ENCODE measurements at places on chromosomes 7 and 10.

DNA sequence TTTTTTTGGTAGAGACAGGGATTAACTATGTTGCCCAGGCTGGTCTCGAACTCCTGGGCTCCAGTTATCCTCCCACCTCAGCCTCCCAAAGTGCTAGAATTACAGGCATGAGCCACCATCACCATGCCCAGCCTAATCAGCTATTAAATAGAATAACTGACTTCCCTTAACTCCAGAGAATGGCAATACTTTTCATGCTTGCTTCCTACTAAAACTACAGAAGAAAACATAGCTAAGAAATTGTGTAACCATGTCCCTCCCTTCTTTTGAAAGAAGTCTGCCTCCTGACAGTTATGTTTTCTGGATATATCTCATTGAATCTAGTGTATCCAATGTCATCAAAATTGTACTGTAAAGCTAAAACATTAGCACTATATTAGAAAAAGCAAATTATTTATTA lies 95.6 kb downstream of the KMT2C start:
- no peak for DNase-seq

- DNase-seq = no peak
Measured at GRCh38 chr10:18178854-18179483, 38.7 kb downstream of the CACNB2 start.

DNA sequence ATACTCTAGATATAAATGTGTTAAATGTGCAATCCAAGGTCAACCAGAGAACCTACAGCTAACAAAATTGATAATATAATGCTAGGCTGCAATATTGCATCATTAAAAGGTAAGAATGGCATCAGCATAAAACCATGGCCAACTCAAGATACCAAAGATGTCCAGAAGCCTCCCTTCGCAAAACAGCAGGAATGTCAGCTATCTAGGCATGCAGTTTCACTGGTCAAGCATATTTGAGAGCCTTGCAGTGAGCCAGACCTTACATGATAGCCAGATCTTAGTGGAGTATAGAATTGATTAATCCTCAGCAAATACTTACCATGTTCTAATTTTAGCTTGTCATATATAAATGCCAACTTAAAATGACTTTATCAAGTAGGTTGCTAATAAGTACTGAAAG lies 138.8 kb downstream of the ZEB1 start:
- no peak for DNase-seq

- no peak for DNase-seq
Measured at GRCh38 chr7:45645141-45645969, 71.2 kb downstream of the ADCY1 start.

GRCh38 chr7:1972744-1973143 lies 260.0 kb downstream of the MAD1L1 start:
- DNase-seq = no peak

DNA sequence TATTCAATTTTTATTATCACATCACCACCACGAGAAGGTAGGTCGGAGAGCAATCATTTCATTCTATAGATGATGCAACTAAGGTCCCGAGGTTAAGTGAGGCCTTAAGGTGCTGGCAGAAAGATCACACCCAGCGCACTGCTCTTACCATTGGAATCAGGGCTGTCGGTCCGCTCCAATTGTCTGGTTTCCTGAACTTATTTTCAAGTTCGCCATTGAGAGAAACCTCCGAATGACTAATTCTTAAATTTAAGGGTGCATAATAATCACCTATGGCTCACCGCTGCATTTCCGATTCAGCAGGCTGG lies 625 bp upstream of the GSTO2 start:
- no peak for DNase-seq

GRCh38 chr7:71886046-71886445 lies 526.1 kb downstream of the CALN1 start:
- no peak for DNase-seq

DNA sequence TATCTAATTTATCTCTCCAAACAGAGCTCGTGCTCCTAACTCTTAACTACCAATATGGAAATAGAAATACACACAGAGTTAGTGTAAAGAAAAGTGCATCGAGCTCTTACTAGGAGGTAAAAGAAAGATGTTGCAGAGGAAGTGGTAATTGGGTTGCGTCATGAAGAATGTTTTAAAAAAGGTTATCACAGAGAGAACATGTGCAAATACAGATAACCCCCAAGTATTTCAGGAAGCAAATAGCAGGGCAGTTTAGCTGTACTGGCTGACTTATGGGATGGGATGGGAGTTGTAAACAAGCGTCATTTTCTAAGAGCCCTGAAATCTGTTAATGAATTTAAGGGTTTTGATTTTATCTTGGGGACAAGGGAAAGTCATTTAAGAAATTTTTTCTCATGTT lies 153.9 kb downstream of the AGMO start:
- no peak for DNase-seq

GRCh38 chr10:107767185-107767584 lies 602.7 kb upstream of the SORCS1 start:
- no peak for DNase-seq

GRCh38 chr7:123998921-123999320 lies 33.9 kb downstream of the TMEM229A start:
- no peak for DNase-seq

- DNase-seq = no peak
Measured at GRCh38 chr10:11197878-11198277, 180.2 kb downstream of the CELF2 start.

- peak; percentile 45 for DNase-seq
Measured at GRCh38 chr10:71748671-71749191, 24.6 kb downstream of the VSIR start.

- no peak for DNase-seq
Measured at GRCh38 chr7:4808026-4808425, 32.6 kb downstream of the AP5Z1 start.

- no peak for DNase-seq
Measured at GRCh38 chr7:1316086-1316485, 83.4 kb downstream of the UNCX start.

DNA sequence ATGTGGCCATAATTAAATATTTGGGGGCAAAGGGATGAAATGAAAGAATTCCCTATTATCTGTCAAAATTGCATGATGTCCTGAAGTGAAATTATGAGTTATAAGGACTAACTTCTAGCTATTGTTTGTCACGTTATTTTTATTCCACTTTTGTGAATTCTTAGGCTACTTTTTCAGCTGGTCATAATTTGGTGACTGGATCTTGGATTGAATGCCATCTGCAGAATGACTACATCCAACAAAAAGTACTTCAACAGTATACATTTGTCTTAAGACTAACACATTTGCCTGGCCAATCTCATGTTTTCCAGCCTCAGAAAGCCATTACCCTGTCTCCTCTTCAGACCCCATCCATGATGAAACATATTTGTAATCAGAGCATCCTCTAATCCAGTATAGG lies 48.1 kb upstream of the WNT16 start:
- no peak for DNase-seq

- peak; percentile 54 for DNase-seq
Measured at GRCh38 chr7:3461923-3462322, 160.9 kb downstream of the SDK1 start.

DNA sequence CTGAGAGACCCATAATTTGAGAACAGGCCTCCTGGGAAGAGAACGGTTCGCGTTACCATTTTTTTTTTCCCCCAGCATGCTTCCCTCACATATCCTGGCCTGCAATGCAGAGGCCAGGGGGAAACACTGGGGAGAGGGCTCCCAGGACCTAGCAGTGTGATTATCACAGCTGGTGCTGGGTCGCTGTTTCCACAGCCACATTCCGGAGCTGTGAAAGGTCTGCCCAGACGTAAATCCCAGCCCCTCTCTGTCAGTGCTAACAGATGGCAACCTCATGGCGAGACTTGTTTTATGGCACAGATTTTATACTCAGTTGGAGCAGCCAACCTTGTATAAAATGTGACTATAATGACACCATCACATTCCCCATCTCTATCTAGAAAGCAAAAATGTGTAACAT lies 150.5 kb downstream of the PLXDC2 start:
- DNase-seq = no peak

DNA sequence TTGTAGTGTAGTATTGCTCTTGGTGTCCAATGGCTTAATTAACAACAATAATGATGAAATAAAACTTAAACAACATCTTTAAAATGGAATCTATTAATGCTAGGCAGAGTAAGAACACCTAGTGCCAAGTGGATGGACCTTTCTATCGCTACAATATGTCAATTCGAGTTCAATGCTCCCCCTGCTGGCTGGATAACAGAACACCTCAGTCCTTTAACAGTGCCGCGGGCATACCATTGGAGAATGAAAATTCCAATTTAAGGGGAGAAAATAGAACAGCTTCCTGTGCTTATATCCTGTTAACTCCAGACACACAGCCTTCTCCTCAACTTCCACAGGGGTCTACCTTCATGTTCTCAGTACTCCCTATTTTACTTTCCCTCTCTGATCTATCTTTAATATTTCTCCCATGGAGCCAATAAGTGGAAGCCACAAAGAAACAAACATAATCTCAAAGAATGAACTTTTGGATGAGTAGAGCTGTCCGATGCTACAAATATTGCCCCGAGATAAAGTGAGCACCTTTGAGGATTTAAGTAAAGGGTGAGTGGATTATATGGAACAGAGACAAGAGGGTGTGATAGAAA lies 41.4 kb downstream of the COL1A2 start:
- DNase-seq = peak; percentile 40

DNA sequence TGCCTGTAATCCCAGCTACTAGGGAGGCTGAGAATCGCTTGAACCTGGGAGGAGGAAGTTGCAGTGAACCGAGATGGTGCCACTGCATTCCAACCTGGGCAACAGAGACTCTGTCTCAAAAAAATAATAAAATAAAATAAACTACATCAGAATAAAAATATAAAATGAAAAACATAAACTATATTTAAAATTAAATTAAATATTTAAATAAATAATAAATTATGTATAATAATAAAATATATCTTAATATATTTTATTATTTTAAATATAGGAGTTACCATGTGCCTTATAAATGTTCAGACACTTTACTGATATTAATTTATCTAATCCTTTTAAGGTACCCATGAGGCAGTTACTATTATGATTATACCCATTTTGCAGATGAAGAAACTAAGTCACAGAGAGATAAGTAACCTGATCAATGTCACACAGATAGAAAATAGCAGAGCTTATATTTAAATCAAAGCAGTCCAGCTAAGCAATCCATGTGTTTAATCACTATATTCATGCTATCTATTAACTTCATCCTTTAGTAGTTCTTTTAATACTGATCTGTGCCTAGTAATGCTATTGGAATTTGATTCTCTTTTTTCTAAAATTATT lies 30.3 kb upstream of the MET start:
- DNase-seq = no peak

DNA sequence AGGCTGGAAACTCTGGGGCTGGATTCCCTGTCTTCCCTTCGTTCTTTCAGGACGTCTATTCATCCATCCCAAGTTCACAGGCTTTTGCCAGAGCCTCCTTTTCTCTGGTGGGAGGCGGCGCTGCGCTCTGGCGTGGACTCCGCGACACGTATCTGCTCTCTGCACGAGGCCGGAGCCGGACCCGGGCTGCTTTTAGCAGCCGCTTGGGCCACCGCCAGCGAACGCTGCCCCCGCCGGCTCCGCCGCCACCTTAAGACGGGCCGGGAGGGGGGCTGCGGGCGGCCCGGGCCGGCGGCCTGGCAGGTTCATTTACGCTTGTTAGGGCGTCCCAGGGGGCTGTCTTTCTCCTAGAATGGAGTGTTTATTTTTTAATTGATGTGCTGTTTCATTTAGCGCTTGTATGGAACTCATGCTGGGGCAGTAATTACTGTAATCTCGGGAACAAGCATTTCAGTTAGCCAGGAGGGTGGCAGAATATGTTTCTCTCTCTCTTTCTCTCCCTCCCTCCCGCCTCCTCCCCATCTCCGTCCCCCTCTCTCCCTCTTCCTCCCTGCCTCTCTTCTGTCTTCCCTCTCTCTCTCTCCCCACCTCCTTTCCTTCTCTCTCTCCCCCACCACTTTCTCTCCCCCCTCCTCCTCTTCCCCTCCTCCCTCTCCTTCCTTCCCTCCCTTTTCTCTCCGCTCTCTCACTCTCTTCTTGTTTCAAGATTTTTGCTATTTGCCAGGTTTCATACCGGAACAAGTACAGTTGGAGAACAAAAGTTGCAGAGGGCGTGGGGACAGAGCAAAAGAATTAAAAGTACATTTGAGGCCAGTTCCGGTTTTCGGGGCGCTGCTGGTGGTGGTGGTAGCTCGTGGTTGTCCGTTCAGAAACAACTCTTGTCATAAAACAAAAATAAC lies 1.3 kb upstream of the FZD8 start:
- DNase-seq = no peak

DNA sequence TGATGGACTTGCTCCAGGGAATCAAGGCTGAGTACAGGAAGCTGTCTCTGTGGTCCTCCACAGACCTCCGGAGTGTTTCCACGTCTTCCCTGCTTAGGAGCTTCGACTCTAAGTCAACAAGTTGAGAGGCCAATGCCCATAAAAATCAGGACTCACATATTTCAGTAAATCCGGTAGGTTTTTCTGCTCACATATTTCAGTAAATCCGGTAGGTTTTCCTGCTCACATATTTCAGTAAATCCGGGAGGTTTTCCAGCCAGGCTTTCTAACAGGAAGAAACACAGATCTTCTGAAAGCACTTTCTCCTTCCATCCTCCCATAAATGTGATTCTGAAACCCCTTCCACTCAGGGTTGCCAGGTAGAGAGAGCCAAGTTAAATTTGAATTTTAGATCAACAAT lies 340.1 kb upstream of the SHH start:
- no peak for DNase-seq

DNA sequence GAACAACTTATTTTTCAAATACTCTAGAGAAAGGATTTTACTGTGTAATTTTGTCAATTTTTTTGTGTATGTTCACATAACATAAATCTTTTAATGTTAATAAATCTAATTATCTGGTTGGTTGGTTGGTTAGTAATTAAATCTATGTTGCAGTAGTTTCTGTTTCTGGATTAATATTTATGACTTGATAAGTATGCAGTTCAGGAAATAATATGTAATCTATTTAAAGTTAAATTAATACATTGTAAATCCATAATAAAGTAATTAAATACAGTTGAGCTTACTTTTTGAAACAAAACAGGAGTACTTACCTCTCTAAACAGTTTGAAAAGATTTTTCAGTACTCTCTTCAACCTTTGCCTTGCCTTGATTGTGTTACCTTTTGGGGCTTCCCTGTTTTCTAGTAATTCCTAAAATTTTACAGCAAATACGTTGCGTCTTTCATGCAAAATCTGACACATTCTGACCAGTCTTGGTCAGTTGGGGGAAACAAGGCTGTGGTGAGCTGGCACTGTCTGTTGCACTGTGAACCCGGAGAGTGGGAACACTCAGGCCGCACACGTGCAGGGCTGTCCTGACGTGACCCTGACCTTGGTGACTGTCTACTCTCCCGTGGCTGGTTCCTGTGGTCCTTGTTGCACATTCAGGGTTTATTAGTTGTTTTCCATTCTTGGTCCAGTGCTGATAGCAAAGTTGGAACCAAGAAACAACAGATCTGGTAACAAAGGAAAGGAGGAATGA lies 45.6 kb upstream of the FGL2 start:
- DNase-seq = no peak

DNA sequence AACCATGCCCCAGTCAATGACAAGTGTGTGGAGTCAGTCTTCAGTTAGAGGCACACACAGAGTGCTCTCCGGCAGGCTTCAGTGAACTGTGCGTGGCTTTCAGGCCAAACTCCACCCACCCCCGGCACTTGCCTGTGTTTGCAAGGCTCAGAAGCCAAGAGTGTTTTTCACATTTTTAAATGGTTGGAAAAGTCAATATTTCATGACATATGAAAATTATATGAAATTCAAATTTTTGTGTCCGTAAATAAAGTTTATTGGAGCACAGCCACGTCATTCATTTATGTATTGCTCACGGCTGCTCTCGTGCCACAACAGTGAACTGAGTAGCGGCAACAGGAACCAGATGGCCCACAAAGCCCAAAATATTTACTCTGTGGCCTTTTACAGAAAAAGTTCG lies 104.7 kb downstream of the SFMBT2 start:
- DNase-seq = no peak
